ENCODE measurements at places on chromosomes 2 and 18.

GRCh38 chr18:64695851-64696553 lies 547.1 kb upstream of the LINC00305 start:
- no peak for DNase-seq

DNA sequence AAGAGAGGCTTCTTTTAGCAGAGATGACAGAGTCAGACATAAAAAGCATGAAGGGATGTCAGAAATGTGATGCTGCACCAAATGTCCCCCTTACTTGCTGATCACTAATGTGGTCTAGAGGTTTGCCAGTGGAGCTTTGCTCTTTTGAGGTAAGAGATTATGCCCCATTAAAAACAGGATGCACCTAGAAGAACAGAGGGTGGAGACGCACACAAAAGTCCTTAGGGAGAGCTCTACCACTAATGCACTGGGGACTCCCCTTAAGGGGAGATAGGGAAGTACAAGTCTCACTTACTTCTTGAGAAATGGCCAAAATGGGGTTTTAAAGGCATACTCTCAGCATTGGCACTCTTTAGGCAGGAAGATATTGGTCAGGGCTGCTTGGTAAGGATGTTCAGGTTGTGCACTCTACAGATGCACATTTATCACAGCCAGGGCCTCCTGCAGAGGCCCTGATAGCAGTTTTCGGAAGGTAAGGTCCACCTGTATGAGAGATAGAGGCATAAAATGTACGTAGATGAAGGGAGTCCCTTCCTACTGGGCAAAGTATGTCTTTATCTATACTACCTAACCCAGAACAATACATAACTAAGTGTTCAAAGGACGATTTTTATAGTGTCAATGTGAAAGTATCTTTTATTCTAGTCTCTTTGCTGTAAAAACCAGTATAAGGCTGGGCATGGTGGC lies 17.0 kb upstream of the SCYGR1 start:
- DNase-seq, result no peak

DNA sequence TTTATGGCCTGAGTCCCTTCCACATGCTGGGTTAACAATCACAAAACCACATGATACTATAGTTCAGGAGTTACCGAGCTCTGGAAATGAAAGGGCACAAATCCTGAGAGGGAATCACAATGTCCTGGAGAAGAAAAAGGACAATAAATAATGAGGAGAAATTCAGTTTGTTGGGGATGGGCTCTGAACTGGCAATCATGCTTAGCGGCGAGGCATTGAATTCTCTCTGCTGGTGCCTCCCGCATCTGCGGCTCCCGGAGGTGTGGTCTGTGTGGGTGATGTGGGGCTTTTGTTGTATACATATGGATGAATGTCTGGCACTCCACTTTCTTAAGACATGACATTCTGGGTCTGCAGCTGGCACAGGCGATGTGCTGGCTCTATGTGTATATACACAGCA lies 46.1 kb downstream of the NRP2 start:
- no peak for DNase-seq

GRCh38 chr2:79596403-79596802 lies 83.6 kb downstream of the CTNNA2 start:
- no peak for DNase-seq

GRCh38 chr2:1641523-1641922 lies 102.8 kb downstream of the PXDN start:
- DNase-seq, result no peak

- DNase-seq, result no peak
These were observed 26.8 kb downstream of the SMAD7 start for GRCh38 chr18:48923746-48924629.

- DNase-seq, result no peak
These were observed 432.3 kb downstream of the STK39 start for GRCh38 chr2:167814881-167815718.

GRCh38 chr2:36476411-36476810 lies 120.8 kb downstream of the CRIM1 start:
- DNase-seq, result no peak

DNA sequence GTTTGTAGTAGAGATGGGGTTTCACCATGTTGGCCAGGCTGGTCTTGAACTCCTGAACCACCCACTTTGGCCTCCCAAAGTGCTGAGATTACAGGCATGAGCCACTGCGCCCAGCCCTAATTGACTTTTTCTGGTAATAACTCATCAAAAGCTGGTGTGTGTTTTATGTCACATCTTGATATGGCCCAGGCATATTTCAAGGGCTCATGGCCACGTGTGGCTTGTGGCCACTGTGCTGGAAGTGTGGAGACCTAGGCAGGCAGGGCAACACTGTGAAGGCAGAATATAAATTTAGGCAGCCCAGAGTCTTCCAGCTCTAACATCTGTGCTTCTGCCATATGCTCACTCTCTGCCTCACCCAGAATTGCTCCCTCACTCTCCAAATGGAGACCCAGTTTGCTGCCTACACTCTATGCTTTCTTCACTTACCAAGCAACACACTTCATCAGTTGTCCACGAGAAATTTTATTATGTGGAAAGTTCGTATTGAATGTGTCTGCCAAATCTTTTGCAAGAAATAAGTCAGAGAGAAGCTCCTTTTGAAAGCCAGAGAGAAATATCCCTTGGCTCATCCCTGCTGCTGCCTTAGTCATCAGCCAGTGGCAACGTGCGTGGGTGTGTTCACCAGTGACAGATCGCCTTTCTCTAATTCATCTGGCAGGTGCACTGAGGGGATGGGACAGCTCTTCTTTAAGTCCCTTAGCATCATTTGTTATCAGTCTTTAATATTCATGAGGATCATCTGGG lies 129.4 kb upstream of the CXCR4 start:
- no peak for DNase-seq

DNA sequence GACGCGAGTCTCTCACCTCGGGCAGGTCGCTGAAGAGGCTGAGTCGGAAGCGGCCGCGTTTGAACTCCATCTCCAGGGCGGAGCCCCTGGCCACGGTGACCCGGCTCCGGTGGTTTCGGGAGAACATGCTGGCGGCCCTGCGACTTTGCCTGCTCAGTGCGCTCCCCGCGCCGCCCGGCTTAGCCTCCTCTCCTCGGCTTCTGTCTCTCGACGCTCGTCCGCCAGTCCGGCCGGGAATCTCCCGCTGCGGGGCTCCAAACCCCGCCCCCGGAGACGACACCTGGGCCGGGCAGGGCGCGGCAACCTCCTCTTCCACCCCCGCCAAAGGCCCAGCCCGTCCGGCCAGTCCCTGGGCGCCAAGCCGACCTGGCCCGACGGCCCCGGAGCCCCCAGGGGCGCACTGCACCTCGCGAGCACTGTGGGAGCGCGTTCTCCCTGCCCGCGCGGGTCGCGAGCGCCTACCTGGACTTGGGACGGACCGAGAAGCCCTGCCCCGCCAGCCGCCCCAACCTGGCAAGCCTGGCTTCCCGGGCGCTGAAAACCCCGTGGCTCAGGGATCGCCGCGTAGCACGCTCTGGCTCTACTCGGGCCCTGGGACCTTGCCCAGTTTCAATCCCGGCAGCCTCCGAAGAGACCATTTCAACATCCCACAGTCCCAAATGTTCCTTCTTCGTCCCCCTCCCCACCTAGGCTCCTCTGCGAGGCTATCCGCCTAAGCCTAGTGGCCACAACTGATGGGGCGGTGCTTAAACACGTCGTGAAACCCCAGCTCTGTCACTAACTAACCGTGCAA lies at the start of gene RTKN:
TSS of gene RTKN (minus strand) at position 248 of the 793 bp plus-strand sequence. CDS start at position 127, 121 bp downstream.
- DNase-seq, result no peak

DNA sequence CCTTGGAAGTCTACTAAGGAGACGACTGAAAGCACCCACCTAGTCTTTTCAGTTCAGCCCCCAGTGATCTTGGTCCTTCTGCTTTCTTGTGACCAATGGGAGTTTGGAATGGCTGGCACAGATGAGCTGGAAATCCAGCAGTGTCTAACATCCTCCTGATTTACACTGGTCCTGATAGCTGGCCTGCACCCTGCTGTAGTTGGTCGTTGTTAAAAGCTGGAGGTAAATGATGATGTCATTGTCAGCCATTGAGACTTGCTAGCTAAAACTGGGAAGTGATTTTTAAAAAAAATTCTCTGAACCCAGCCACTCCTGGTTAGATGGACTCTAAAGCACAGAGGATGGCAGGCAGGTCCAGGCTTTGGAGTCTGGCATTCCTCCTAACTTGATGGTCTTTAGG lies 19.3 kb downstream of the CCT7 start:
- DNase-seq, result no peak

DNA sequence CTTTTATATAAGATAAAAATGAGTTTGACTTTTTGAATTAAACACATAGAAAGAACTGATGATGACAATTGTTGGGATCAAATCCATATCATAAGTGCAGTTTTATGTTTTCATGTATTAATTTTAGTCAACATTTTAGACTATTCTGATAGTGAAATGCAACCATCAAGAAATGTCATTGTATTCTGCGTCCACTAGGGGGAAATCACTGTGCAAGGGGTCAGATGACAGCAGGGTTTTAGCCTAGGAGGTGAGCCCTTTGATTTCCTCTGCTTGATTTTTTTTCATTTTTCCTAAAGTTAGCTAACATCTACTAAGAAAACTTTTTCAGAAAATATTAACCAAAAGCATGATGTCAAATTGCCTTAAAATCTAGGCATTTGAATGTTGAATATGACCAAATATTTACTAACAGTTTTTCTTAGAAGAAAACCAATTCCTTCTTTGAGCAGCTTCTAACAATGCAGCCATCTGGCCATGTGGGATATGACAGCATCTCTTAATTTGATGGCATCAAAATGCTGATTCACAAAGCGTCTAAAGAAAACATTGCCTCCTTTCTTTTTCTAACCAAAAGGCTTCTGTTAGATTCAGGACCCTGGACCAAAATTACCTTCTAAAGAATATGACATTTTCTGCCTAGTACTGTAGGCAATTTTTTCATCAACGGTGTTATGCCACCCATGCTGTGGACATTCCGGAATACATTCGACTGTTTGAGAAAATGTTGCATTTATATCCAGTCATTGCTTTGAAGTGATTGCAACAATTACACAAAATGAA lies 141.5 kb downstream of the SPHKAP start:
- no peak for DNase-seq

DNA sequence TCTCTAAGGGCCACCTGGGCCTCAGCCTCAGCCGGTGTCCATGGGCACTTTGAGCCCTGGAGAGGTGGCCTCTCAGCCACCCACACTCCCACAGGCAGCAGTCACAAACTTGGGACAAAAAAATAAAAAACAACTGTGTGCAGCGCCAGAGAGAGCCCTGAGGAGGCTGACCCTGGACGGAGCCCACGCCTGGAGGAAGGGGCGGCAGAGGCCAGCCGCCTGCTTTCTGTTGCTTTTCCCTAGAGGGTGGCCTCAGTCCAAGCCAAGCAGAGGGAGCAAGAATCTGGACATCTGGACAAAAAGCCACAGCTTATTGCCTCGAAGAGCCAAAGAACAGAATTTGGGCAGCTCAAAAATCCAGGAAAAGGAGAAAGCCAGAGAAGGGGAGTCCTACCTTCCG lies 43.3 kb upstream of the LDLRAD4 start:
- DNase-seq, result no peak

Data from erythroblast (primary cell).